ENCODE measurements at places on chromosomes 2 and 18.

DNA sequence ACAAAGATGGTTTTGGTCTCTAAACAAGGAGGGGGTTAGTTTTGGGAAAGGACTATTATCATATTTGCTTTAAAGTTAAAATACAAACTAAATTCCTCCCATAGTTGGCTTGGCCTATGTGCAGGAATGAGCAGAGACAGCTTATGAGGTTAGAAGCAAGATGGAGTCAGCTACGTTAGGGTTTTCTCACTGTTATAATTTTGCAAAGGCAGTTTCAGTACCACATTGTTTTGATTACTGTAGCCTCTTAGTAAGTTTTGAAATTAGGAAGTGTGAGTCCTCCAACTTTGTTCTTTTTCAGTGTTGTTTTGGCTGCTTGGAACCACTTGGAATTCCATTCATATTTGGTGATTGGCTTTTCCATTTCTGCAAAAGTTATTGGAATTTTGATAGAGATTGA, 23.4 kb downstream of the LCLAT1 start:
- DNase-seq, result no peak

DNA sequence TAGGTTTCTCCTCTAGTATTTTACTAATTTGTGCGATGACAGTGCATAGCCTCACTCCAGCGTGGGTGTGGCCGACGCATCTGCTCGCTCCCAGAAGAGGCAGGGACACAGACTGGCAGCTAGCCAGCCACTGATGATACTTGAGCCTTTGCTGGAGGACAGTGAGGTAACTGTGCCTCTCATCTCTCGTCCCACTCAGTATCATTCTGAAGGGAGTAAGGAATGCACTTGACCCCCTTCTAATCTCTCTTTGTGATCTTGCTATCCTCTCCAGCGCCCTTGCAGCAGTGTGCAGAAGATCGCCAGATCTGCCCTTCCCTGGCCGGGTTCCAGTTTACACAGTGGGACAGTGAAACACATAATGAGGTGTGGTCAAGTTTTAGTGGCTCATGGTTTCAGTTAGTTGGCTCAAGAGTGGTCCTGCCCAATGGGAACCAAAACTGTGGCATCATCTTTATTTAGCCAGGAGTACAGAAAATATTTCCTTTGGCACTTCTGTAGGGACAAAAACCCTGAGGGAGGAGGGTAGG, 17.5 kb downstream of the NCAPH start:
- peak; percentile 86 for DNase-seq

DNA sequence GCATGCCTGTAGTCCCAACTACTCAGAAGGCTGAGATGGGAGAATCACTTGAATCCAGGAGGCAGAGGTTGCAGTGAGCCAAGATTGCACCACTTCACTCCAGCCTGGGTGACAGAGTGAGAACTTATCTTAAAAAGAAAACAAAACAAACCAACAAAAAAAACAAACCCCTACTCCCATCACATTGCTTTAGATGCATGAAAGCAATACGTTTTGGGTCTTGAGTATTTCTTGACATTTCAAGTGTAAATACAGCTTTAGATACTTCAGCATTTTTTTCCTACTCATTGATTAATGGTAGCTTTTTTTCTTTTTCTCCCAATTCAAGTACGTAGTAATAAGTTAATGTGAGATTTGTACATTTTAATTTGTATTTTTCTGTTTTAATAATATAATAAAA, 20.3 kb downstream of the RASGRP3 start:
- no peak for DNase-seq

GRCh38 chr18:27313678-27314077, 128.6 kb upstream of the CHST9 start:
- DNase-seq, result no peak

- DNase-seq, result no peak
These were observed 167.4 kb downstream of the CAPN13 start for GRCh38 chr2:30639836-30640235.
